Activated CD4-positive, alpha-beta T cell treated with anti-CD3 and anti-CD28 coated beads, Interleukin-2, amount 10 ng/mL, durations not matched to agents 7 days and 5 days (primary cell): ENCODE measurements at places on chromosomes 6 and 20. TPM values are rescaled to one million over a fixed set of nuclear protein-coding genes. Genes with fewer than 3 reads are reported as not detected.
A peak's percentile ranks its signal among the peaks of the same experiment; 100 is the strongest.

Gene GNRH2
- 2.0 TPM for total RNA-seq

Gene MAP3K5
- 24.0 TPM for total RNA-seq

- no peak overlapping the region for H3K4me3 ChIP-seq
- H3K36me3 ChIP-seq = no peaks in the 10 kb centered on the region
- no peak for DNase-seq
- no peaks in the 10 kb centered on the region for H3K4me1 ChIP-seq
- H3K27ac ChIP-seq = no peak overlapping the region
These were observed 192.7 kb downstream of the ARHGAP18 start for GRCh38 chr6:129517288-129517687.

DNA sequence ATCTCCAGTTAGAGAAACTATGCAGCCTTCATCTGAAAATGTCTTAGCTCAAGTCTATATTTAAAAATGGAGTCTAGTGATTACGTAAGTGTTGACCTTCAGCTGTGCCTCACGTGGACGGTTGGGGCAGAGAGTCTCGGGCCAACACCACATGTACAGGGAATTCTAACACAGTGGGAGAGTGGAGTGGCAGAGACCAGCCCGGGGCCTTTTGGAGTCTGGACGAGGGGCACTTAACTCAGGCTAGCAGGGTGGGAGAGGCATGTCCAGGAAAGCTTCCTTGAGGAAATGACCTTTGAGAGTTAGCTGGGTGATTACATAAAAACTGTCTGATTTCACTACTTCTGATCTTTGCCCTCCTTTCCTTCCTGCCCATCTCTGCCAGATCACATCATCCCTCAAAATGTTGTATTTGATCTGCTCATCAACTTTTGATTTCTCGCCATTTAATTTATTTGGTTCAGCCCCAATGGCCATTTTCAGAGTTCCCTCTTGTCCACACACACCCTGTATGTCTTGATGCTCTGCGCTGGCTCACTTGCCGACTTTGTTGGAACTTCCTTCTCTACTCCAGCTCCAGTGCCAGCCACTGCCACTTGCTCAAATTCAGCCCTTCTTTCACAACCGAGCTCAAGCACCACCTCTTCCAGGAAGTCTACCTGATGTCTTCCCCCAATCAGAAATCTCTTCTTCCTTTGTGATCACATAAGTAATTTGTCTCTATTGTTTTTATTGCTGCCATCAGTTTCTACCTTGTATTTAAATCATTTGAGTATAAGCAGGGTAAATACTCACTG is 2.6 kb downstream of the ARMC2 start:
- peaks cover 27% of the 10 kb centered on the region for H3K4me1 ChIP-seq
- no peak overlapping the region for H3K27ac ChIP-seq
- no peak overlapping the region for H3K4me3 ChIP-seq
- peaks cover 5% of the 10 kb centered on the region for H3K27me3 ChIP-seq

DNA sequence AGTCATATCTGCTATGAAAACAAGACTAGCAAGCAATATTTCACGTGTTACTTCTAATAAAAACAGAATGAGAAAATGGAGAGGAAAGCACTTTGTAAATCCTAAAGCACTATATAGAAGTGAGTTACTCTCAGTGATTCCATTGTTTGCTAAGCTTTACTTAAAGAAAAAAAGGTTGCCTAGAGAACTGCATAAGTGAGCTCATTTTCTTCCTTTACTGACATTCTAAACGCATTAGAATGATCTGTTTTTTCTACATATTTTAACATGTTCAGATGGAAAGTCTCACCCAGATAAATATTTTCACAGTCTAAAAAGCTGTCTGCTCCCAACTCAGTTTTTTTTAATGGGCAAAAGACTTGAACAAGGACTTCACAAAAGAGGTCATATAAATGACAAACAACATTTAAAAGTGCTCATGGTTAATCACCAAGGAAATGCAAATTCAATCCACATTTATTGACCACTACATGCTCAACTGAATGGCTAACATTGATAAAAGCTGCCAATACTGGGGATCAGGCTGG is 52.9 kb upstream of the AKAP12 start:
- DNase-seq = no peak
- H3K27ac ChIP-seq = no peak overlapping the region
- H3K4me1 ChIP-seq = no peaks in the 10 kb centered on the region
- peaks cover 2% of the 10 kb centered on the region for H3K27me3 ChIP-seq

DNA sequence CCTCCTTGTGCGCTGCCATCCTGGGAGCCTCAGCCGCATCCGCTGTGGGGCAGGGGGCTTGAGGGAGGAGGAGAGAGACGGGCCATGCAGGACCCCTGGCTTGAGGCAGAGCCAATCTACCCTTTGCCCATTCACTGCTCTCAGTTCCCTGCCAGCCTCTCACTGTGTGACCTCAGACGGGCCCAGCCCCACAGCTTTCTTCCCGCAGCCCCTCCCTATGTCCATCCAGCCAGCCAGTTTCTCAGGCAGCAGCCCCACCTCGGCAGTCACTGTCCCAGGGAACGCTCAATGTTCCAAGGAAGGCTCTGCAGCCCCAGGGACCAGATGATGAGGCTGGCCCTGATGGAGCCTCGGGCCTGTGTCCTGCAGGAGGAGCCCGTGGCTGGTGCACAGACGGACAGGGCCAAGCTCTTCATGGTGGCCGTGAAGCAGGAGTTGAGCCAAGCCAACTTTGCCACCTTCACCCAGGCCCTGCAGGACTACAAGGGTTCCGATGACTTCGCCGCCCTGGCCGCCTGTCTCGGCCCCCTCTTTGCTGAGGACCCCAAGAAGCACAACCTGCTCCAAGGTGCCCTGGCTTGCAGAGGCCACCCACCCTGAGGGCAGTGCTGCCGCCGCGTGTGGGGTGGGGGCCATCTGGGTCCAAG is 3.9 kb upstream of the TNFRSF6B start:
- H3K4me1 ChIP-seq = peaks cover 5% of the 10 kb centered on the region
- H3K36me3 ChIP-seq = peaks cover 15% of the 10 kb centered on the region
- H3K27ac ChIP-seq = peak overlapping the region; percentile 66
- no peaks in the 10 kb centered on the region for H3K27me3 ChIP-seq
- no peak for DNase-seq
- no peak overlapping the region for H3K4me3 ChIP-seq

- H3K27me3 ChIP-seq = no peaks in the 10 kb centered on the region
- H3K4me3 ChIP-seq = no peak overlapping the region
- no peak overlapping the region for H3K27ac ChIP-seq
- H3K36me3 ChIP-seq = peaks cover 35% of the 10 kb centered on the region
These were observed 77.1 kb downstream of the LMBRD1 start for GRCh38 chr6:69719602-69720193.

- H3K36me3 ChIP-seq = no peaks in the 10 kb centered on the region
- no peaks in the 10 kb centered on the region for H3K4me1 ChIP-seq
- no peak for DNase-seq
- no peak overlapping the region for H3K4me3 ChIP-seq
- no peaks in the 10 kb centered on the region for H3K27me3 ChIP-seq
These were observed 267.2 kb upstream of the TCF21 start for GRCh38 chr6:133621751-133622150.

- H3K27me3 ChIP-seq = peaks cover 73% of the 10 kb centered on the region
- no peak overlapping the region for H3K27ac ChIP-seq
- DNase-seq = no peak
These were observed 17.4 kb upstream of the FOXF2 start for GRCh38 chr6:1371933-1372332.

DNA sequence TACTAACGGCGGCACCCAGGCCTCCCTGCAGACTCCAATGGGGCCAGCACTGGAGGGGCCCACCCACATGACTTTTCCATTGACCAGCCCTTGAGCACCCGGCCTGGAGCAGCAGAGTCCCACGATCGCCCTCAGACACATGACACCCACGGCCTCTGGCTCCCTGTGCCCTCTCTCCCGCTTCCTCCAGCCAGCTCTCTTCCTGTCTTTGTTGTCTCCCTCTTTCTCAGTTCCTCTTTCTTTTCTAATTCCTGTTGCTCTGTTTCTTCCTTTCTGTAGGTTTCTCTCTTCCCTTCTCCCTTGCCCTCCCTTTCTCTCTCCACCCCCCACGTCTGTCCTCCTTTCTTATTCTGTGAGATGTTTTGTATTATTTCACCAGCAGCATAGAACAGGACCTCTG is 26.1 kb upstream of the FANCE start:
- H3K27ac ChIP-seq = peak overlapping the region; percentile 64
- no peak for DNase-seq
- H3K4me1 ChIP-seq = peaks cover 7% of the 10 kb centered on the region
- no peaks in the 10 kb centered on the region for H3K27me3 ChIP-seq

GRCh38 chr6:147941143-147941542 is 401.5 kb upstream of the SASH1 start:
- no peaks in the 10 kb centered on the region for H3K27me3 ChIP-seq
- H3K36me3 ChIP-seq = no peaks in the 10 kb centered on the region
- no peak overlapping the region for H3K27ac ChIP-seq
- H3K4me3 ChIP-seq = no peak overlapping the region

DNA sequence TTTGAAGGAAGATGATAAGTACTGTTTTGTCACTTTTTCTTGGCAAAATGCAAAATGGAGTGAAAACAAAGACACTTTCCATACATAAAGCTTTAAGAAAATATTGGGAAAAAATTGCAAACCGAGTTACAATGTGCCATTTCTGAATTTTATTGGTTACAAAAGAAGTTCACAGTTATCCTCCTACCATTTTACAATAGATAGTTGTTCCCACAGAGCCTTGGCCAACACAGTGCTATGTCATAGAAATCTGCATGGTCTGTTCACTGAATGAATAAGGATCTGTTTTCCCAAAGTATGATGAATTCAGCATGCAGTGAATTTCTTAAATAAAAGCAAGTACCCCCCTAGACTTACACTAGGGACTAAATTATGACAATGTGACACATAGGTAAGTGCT is 268.2 kb upstream of the POU3F2 start:
- H3K4me3 ChIP-seq = no peak overlapping the region
- no peaks in the 10 kb centered on the region for H3K4me1 ChIP-seq
- H3K36me3 ChIP-seq = no peaks in the 10 kb centered on the region
- H3K27ac ChIP-seq = no peak overlapping the region
- DNase-seq = no peak

GRCh38 chr20:6632187-6632586 is 135.3 kb upstream of the BMP2 start:
- no peak for DNase-seq
- H3K4me3 ChIP-seq = no peak overlapping the region
- no peaks in the 10 kb centered on the region for H3K27me3 ChIP-seq
- no peaks in the 10 kb centered on the region for H3K4me1 ChIP-seq
- H3K27ac ChIP-seq = no peak overlapping the region
